ENCODE measurements at places on chromosomes 3 and 15.

DNA sequence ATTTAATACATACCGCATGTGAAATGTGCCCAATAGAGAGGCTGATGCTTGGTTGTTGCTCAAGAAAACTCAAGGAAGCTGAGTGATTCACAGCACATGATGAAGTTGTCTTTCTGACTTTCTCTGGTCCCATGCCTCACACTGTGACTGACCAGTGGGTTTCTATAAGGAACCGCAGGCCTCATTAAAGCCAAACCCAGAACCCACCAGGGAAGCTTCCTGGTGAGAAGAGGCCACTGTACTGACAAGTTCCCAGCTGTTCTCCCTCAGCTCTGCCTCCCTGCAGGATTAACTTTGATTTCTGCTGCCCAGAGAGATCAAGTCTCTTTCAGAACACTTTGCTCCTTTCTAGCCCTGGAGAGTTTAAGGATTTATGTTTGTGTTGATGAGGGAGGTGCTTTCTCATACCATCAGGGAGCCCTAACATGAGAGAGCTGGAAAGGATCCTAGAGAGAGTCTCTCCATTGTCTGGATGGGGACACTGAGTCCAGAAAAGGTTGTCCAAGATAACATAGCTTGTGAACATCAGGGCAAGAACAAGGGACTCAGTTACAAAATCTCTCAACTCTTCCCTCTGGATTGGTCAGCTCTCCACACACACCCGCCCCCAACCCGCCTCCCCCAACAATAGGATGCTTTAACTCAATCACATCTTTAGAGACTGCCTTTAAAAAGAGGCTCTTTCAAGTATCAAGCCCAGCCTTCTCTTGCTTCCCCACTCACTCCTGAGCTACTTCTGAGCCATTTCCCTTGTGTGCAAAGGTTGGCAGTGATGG is 303.2 kb upstream of the TLE3 start:
- no peak for DNase-seq

DNA sequence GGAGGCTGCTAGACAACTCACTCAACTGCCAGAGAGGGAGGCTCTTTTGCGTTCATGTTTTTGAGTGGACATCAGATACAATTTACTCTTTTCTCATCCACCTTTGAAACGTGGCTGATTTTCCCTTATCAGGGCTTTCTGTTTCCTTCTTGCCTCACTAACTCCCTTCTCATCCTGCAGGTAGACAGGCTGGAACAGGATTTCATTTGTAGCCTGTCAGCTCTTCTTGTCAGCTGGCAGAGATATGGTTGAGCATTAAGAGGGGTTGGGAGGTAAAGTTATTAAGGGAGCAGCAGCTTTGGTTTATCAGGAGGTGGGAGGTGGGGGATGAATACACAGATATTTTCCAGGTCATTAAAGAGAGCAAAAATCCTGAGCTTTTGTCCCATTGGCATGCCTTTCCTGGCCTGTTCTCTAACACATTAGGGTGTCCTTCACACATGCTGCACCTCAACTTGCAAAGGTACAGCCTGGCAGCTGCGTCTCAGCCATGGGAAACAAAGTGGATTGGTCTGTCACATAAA is 73.5 kb downstream of the PPM1L start:
- DNase-seq, result no peak

GRCh38 chr3:180287703-180288102 is 251.0 kb upstream of the PEX5L start:
- DNase-seq, result no peak

GRCh38 chr3:130470126-130470525 is 46.9 kb upstream of the COL6A6 start:
- no peak for DNase-seq

GRCh38 chr3:188437926-188438325 is 284.0 kb downstream of the LPP start:
- no peak for DNase-seq

DNA sequence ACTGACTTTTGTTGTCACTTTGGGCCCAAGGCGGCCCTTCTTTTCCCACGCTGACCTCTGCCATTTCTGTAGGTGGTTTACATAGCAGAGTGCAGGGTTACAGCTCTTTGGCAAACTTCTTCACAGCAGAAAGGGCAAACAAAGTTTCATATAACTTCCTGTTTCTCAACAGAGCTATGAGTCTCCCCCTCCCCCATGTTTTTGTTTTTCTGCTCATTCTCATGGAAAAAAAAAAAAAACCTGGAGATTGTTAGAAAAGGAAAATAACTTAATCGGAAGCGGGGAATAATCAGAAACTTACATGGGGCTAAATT is 342.0 kb upstream of the NR2F2 start:
- DNase-seq, result no peak

- DNase-seq, result no peak
Observed at GRCh38 chr3:13500133-13500885, 20.2 kb downstream of the HDAC11 start.

GRCh38 chr3:13517253-13517977 is 31.5 kb upstream of the FBLN2 start:
- DNase-seq, result no peak

Data from femur (tissue), 1 donor.